Transverse colon (tissue), 4 donors: ENCODE measurements at places on chromosomes 16 and 17. TPM values are rescaled to one million over a fixed set of nuclear protein-coding genes. Genes with fewer than 3 reads are reported as not detected.

Gene OR1F1
- not detected for total RNA-seq

Gene KRT28
- total RNA-seq, result not detected

Gene SBK1
- total RNA-seq, result 1.4 TPM

Gene MYH1
- total RNA-seq, result not detected

Gene SEPTIN12
- not detected for total RNA-seq

Gene NOXO1
- 4.2 TPM for total RNA-seq

Gene CIITA
- 26.9 TPM for total RNA-seq

Gene TEKT5
- not detected for total RNA-seq

Gene ZG16
- 127 TPM for total RNA-seq

Gene EFNB3
- total RNA-seq, result not detected

Gene SGCA
- total RNA-seq, result 3.7 TPM

Gene TBC1D3K
- total RNA-seq, result not detected

Gene CXCL16
- 72.6 TPM for total RNA-seq

- peak; percentile 45 for DNase-seq
Measured at GRCh38 chr16:79721270-79721669, 120.7 kb upstream of the MAF start.

DNA sequence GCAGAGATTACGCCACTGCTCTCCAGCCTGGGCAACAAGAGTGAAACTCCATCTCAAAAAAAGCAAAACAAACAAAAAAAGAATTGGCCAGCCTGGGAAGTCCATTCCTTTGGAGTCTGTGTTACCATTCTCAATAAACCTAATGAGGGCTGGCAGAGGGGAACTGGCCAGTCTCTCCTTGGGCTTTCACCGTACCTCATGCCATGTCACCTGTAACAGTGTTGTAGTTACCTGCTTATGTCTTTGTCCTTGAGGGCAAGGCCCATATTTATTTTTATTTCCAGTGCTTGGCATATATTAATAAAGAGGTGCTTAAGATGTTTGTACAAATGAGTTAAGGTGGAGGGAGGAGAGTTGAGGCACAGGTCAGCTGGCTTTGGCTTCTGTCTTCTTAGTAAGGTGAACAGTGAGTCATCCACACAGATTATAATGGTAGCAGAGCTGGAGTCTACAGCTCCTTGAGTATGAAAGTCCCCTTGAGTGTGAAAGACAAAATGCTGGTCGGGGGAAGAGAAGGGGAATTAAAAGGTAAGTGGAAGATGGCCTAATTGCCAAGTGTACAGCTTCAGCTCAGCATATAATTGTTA is 8.4 kb downstream of the C1QBP start:
- no peak for DNase-seq

DNA sequence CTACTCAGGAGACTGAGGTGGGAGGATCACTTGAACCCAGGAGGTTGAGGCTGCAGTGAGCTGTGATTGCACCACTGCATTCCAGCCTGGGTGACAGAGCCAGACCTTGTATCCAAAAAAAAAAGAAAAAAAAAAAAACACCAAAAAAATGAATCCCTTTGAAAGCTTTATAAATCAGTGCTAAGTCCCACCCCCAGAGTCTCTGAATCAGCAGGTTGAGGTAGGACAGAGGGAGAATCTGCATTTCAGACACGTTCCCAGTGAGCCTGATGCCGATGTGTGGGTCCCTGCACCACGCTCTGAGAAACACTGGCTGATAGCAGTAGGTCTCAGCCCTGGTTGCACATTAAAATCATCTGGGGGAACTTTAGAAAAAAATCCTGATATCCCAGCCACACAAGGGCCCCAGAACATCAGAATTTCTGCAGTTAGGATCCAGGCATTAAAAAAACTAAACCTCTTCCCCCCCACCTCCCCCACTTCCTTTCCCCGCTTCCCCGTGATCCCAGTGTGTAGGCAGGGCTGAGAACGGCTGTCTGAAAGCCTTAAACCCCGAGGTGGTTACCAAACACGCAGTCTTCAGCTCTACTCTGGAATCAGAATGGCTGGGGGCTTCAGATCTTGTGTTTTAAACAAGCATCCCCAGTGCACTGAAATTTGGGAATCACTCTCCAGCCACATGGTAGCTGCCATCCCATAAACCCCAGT is 27.3 kb upstream of the GPRC5B start:
- no peak for DNase-seq

- DNase-seq, result no peak
Measured at GRCh38 chr16:1960665-1961630, 1.6 kb downstream of the NDUFB10 start.

DNA sequence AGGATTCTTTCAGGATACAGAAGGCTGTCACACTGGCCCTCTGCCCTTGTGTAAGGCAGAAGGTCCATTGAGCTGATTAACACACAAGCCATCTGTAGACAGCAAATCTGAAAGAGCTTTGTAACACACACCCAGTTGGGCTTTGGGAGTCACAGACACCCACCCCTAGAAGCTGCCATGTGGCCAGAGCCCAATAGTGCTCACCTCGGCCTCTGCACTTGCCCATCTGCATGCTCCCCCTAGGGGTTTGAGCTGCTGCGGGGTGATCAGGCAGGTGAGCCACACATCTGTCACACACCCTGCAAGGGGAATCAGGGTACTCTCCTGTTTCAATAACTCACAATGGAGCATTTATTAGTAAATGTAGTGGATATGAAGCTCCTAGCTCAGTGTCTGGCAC is 138.3 kb downstream of the CHD9NB start:
- no peak for DNase-seq

DNA sequence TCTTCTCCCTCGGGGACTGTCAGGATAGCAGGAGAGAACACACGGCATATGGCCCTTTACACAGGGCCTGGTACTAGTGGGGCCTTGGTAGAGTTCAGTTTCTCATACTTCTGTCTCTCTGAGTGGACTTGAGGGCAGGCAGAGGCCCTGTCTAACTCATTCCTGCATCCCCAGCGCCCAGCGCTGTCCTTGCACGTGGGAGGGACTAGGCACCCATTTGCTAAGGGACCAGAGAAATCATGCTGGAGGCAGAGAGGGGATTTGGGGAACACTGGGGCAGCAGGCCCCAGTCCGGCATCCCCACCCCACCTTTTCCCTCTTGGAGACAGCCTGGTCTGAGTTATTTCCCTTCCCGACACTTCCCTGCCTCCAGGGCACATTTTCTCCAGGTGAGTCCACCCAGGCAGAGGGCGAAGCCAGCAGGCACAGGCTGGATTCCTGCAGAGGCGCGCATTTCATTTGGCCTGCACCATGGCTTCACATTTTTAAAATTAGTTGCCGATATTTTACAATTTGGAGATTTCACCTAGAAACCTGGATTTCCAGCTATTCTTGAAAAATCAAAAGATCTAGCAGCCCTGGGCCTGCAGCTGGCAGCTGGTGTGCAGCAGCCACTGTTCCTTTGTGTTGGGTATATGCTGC is 9.7 kb upstream of the NKD1 start:
- DNase-seq, result no peak

- DNase-seq, result no peak
Measured at GRCh38 chr16:191831-192230, 11.6 kb downstream of the HBQ1 start.

DNA sequence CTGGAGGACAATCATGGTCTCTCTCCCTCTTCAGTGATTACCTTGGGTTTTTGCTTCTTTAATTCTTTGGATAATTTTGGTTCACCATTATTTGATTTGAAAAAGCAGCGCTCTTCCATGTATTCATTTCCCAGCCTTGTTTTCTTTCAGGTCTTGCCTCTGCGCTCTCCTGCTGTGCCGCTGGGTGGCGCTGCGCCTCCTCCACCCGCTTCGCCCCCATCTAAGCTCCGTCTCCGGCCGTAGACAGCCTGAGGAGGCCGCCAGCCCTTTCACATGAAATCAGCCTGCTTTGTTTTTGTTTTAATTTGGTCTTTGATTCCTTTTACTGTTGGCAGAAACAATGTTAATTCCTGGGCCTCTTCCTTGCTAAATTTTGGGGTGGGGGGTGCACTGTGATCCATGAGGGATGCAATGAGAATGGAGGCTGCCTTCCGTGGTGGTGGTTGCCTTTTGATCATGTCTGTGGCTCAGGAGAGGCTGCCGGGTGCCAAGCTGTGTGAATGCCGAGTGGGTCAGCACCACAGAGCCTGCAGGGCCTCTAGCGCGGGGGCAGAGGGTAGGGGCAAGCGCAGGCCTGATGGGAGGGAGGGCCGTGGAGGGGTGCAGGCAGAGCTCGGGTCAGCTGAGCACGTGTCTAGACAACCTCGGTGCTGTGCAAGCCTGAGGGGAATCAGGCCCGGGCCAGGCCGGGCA is 64.1 kb downstream of the PLD6 start:
- no peak for DNase-seq

DNA sequence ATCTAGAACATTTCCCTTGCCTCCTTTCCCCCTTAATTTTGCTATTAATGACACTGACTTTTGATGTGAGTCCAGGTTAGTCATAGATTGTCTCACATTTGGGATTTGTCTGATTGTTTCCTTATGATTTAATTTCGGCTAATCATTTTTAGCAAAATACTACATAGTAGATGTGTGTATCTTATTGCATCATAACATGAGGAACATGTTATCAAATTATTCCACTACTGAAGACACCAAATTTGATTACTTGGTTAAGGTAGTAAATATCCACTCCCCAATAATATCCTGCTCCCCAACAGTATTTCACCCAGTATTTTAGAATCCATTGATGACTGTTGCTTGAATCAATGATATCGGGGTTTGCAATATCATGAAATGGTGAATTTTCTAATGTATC is 2.7 kb downstream of the POLG2 start:
- no peak for DNase-seq

GRCh38 chr16:16797239-16797638 is 418.3 kb downstream of the NPIPA7 start:
- no peak for DNase-seq

- DNase-seq, result no peak
Measured at GRCh38 chr17:31882571-31882970, 18.9 kb downstream of the UTP6 start.

DNA sequence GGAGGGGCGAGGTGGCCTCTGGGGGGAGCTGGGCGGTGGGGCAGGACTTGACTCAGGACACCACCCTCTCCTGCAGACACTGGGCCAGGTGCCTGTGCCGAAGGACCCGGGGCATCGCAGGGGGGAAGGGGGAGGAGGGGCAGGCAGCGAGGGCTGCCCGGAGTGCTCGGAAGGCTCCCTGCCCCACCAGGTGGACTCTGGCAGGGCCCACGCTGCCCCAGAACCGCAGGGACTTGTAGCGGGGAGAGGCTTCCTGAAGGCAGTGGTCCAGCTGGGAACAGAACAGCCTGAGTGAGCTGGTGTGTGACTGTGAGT is 4.4 kb upstream of the HCRT start:
- no peak for DNase-seq

- DNase-seq, result peak; percentile 18
Measured at GRCh38 chr17:14427900-14428647, 127.2 kb downstream of the HS3ST3B1 start.

DNA sequence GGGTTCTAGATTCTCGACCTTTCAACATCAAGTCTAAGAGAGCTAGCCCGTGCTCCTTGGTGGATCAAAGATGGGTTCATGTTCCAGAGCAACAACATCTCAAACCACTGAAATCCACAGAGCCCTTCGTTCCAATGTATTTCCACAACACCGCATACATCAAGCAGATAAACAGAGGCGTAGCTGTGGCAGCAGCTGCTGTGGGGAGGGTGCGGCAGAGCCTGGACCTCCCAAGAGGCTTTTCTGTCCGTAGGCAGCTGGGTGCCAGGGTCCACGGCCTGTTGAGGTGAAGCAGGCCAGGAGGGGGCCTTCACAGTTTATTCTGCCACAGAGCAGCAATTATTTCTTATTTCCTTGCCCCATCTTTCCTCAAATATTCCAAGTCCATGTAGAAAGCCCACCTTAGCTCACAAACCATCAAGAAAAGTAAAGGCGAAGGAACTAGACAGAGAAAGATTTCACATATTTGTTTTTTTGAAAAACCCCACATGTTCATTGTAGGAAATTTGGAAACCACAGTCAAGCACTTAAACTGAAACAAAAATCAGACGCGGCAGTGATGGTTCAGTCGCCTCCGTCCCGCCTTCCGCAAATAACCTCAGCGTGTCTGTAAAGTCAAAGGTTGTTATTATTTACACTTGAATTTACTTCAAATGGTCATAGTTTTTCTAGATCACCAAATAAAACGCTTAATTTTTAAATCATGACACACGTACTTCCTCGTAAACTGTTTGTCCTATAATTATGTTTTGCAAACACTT is 144.6 kb upstream of the FOXF1 start:
- no peak for DNase-seq

DNA sequence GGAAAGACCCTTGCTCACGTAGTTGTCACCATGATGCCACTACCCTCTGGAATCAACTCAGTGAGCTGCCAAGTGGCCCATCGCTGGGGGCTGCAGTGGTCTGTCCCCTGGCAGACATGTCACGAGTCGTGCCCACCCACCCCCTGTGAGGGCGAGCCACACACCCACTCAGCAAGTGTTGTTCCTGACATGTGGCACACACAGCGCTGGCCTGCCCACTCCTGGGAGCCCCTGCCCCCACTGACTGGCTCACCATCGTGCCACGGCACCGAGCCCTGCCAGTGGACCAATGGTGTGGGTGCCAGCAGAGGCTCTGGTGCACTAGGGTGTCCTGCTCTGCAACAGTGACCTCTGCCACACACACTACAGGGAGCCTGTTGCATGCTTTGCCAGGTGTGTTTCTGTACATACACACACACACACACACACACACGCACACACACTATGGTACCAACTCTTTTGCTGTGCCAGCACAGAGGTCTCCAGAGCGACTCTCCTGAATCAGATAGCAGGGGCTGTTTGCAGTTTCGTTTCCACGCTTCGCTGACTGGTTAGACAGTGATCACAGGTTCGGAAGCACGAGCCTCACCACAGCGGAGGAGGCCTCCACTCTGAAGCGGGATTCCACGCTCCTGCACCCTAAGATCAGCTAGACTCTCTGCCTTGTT is 7.7 kb downstream of the RTN4RL1 start:
- no peak for DNase-seq

DNA sequence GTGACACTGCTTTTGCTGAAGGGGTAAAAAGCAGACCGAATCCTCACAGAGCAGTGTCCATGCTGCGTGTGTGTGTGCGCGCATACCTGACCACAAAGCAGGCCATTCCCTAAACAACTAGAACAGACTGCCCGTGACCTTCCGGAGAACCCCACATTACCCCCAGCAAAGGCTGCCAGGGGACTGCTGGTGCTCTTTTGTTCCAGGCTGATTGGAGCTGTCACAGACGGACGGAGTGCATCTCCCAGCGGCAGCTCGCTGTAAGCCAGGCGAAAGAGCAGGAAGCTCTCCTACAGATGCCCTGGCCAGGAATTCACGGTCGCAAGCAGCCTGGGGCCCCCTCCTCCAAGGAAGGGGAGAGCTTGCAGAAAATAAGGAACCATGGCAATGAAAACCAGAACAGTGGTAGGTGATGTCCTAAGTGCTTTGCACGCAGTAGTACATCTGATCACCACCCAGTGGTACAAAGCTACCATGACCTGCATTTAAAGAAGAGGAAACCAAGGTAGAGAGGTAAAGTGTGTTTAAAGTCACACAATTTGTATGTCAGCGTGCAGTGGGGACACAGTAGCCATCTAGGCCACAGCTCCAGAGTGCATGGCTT is 153.4 kb upstream of the DYNLRB2 start:
- no peak for DNase-seq

DNA sequence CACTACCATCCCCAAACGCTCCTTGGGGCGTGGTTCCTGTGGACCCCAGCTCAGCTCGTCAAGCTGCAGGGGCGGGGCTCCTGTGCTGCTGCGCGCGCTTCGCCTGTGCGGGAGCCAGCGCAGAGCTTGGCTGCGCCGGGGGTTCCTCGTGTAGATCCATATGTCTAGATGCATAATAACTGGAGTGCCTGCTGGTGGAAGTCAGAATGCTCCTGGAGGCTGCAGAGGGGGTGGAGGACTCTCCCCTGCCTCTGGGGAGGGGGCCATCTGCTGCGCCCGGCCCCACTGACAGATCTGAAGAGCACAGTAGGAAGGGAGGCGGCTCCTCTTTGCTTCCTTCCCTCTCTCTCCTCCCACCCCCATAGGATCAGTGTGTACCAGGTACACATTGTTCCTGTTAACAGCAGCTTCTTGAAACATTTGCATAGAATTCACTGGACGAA is 4.6 kb downstream of the RASD1 start:
- no peak for DNase-seq
